NCI-H2081 (cell line): ENCODE measurements at places on chromosomes 7 and 10.

DNA sequence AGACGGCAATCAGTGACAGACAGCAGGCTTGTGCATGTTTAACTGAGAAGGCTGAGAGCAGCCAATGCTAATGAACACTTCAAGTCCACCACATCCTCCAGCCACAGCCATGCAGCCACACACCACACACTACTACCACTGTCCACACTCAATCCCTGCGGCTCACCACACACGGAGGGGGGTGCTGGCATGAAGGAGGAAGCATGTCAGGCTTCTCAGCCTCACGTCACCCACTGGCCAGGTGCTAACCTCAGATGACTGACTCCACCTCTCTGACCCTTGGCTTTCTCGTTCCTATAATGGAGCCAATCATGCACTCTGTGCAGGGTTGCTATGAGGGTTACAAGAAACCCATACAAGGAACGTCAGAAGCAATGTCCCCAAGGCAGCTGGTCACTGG lies 165.4 kb upstream of the RNF32 start:
- no peak for DNase-seq

- no peak for DNase-seq
Measured at GRCh38 chr10:5364374-5364773, 392 bp upstream of the UCN3 start.

GRCh38 chr10:55358539-55358938 lies 557.5 kb upstream of the PCDH15 start:
- no peak for DNase-seq

DNA sequence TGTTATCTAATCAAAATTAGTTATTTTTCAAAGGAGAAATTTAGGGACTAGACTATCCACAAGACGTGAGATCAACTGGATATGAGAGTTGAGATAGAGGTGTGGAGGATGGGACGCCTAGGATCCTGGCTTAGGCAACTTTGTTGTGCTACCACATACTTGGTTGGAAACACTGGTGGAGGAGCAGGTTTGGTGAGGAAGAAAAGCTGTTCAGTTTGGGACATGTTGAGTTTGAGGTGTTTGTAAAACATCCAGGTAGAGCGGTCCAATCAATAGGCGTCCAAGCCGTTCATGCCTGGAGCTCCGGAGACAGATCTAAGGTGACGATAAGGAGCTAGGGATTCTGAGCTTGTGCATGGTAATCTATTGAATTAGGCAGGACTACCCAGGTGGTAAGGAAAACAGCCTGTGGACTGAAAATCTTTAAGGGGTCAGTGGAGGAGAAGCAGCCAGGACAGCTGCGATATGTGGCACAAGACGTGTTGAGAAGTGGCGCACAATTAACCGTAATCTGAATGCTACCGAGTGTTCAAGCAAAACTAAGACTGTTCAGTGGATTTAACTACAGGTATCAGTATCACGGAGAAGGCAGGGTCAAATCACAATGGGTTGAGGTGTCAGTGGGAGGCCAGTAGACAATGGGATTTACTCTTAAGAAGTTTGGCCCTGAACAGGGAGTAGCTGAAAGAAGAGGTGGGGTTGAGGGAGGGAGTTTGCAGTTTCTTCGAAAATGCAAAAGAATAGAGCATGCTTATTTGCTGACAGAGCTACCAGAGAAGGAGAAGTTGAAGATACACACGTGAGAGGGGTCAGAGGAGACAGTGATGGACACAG lies 16.1 kb upstream of the TRPV6 start:
- DNase-seq, result no peak

DNA sequence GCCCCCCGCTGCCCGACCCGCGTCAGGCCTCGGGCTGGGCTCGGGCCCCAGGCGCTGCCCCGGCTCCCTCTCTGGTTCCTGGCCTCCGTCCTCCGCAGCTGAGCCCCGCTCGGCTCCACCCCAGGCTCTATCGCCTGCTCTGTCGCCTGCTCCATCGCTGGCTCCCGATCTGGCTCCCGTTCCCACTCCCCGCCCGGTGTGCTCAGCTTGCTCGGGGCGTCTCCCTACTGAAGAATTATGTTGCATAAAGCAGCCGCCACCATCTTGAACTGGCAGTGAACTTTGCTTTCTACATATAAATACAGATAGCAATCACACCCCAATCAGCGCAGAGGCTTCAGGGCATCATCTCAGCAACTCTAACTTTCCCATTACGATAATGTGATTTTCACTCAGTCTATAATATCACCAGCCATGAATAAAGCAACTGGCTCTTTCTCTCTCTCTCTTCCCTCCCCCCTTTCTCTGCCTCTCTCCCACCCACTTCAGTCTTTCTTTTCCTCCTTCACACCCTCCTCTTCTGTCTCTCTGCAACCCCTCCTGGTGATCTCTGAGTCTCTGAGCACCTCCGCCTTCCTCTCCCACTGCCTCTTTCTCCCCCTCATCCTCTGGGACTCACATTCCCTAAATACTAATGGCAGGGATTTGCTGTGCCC lies 43.3 kb upstream of the BTRC start:
- DNase-seq, result no peak

- DNase-seq, result no peak
Measured at GRCh38 chr7:132072873-132073272, 503.4 kb downstream of the PLXNA4 start.
